Activated CD8-positive, alpha-beta T cell treated with anti-CD3 and anti-CD28 coated beads, Interleukin-2, amount 10 ng/mL, durations not matched to agents 7 days and 5 days (primary cell): ENCODE measurements at places on chromosomes 1 and 21. TPM values are rescaled to one million over a fixed set of nuclear protein-coding genes. Genes with fewer than 3 reads are reported as not detected.
A peak's percentile ranks its signal among the peaks of the same experiment; 100 is the strongest.

GRCh38 chr1:65149351-65150107 lies 1.5 kb downstream of the AK4 start:
- H3K4me3 ChIP-seq: peak overlapping the region; percentile 79
- H3K36me3 ChIP-seq: peaks cover 32% of the 10 kb centered on the region

DNA sequence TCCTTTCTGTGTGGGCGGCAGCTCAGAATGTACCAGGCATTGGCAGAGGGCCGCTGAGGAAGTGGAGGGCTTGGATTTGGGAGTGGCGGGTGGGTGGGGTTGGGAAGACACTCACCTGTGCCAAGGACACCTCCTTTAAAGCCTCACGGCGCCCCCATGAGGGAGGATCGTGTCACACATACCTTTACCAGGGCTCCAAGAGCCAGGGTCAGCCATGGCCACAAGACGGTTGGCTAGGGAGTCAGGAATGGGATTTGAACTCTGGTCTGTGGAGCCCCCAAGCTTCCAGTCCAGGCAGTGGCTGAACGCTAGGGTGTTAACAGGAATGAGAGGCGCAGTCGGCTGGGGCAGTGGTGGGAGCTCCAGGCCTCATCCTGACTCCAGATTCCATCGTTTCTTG lies 4.6 kb downstream of the NBL1 start:
- no peak for DNase-seq
- H3K27ac ChIP-seq: no peak overlapping the region

GRCh38 chr1:46526013-46526690 lies 25.3 kb downstream of the KNCN start:
- H3K27me3 ChIP-seq: peaks cover 18% of the 10 kb centered on the region
- no peaks in the 10 kb centered on the region for H3K36me3 ChIP-seq
- peaks cover 33% of the 10 kb centered on the region for H3K4me1 ChIP-seq
- H3K4me3 ChIP-seq: no peak overlapping the region

IARS2 gene
- total RNA-seq: 57.9 TPM

DNA sequence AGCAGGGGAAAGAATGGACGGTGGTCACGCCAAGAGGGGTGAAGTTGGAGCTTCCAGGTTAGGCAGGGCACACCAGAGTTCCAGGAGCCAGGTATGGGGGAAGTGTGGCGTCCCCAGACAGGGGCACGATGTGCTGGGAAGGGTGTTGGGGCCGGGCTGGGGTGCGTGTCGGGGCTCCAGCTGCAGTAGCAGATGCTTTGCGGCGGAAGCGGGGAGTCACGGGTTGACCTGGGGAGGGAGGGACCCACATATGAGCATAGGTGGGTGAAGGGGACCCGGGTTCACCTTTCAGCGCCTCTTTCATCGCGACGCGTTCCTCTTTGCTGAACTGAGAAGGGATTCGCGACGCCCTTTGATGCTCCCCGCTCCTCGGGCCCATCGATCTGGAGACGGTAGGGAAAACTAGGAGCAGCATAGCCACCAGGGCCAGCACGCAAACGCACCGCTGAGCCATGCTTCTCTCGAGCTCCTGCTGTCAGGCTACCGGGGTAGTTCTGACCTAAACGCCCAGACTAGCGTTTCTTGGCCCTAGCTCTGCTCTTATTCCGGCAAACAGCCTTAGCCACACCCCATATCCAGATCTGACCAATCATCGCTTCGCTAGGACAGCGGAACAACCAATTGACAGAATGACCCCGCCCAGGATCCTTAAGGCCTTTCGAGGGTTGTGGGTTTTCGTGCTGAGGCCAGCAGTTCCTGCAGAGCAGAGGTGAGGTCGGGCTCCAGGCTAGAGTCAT lies at the start of gene PM20D1:
PM20D1 (minus strand) TSS at position 514 of the 737 bp plus-strand sequence; CDS start at position 454, 60 bp downstream.
- peak; percentile 82 for DNase-seq
- peaks cover 13% of the 10 kb centered on the region for H3K4me1 ChIP-seq
- H3K27me3 ChIP-seq: no peaks in the 10 kb centered on the region
- H3K4me3 ChIP-seq: peak within 1 kb of the TSS; percentile 77
- H3K36me3 ChIP-seq: no peaks in the 10 kb centered on the region

- no peak overlapping the region for H3K4me3 ChIP-seq
- no peak for DNase-seq
- H3K36me3 ChIP-seq: no peaks in the 10 kb centered on the region
- H3K4me1 ChIP-seq: no peaks in the 10 kb centered on the region
- peaks cover 5% of the 10 kb centered on the region for H3K27me3 ChIP-seq
Measured at GRCh38 chr1:192789871-192790270, 19.0 kb upstream of the RGS2 start.

DNA sequence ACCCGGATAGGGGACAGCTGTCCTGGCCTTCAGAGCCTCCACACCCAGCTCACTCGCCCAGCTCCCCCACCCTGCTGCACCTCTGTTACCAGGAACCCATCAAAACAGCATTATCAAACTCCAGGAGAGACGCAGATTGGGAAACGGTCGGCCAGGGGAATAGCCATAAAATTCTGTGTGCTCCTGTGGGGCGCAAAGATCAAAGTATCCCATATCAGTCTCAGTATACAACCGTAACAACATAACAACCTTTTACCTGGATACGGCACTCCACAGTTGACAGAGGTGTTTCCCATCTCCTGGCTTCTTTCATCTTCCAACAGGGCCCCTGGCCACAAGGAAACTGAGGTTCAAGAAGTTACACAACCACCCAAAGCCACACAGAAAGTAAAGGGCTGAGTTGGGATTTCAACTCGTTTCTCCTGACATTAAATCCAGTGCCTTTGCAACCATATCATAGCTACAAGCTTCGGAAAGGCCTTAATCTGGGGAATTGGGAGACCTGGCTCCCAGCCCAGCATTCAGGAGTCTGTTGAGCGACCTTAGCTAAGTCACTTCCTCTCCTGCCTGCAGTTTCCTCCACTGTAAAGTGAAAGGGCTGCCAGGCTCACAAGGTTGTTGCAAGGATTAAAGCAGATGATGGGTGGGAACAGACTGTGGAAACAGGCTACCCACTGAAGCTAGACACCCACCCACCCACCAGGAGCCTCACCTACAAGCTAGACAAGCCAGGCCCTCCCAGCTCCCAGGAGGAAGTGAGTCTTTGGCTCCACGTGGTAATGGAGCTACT lies 8.1 kb upstream of the EPHB2 start:
- no peaks in the 10 kb centered on the region for H3K36me3 ChIP-seq
- no peak overlapping the region for H3K4me3 ChIP-seq
- H3K27me3 ChIP-seq: peaks cover 21% of the 10 kb centered on the region
- no peaks in the 10 kb centered on the region for H3K4me1 ChIP-seq
- no peak overlapping the region for H3K27ac ChIP-seq
- no peak for DNase-seq

COL16A1 gene
- not detected for total RNA-seq

GRCh38 chr1:193520472-193520871 lies 334.1 kb upstream of the B3GALT2 start:
- H3K36me3 ChIP-seq: peaks cover 11% of the 10 kb centered on the region
- no peak for DNase-seq

GRCh38 chr1:90381598-90381997 lies 335.5 kb downstream of the BARHL2 start:
- no peak overlapping the region for H3K4me3 ChIP-seq
- H3K4me1 ChIP-seq: no peaks in the 10 kb centered on the region
- H3K36me3 ChIP-seq: no peaks in the 10 kb centered on the region
- DNase-seq: no peak
- H3K27ac ChIP-seq: no peak overlapping the region
- no peaks in the 10 kb centered on the region for H3K27me3 ChIP-seq

KCNE1 gene
- 0.18 TPM for total RNA-seq

PBX1 gene
- total RNA-seq: not detected

- H3K4me3 ChIP-seq: no peak overlapping the region
- no peaks in the 10 kb centered on the region for H3K27me3 ChIP-seq
- no peak overlapping the region for H3K27ac ChIP-seq
- H3K4me1 ChIP-seq: no peaks in the 10 kb centered on the region
Measured at GRCh38 chr1:101043776-101044175, 18.2 kb upstream of the DPH5 start.

CEP85 gene
- total RNA-seq: 49.1 TPM

DNA sequence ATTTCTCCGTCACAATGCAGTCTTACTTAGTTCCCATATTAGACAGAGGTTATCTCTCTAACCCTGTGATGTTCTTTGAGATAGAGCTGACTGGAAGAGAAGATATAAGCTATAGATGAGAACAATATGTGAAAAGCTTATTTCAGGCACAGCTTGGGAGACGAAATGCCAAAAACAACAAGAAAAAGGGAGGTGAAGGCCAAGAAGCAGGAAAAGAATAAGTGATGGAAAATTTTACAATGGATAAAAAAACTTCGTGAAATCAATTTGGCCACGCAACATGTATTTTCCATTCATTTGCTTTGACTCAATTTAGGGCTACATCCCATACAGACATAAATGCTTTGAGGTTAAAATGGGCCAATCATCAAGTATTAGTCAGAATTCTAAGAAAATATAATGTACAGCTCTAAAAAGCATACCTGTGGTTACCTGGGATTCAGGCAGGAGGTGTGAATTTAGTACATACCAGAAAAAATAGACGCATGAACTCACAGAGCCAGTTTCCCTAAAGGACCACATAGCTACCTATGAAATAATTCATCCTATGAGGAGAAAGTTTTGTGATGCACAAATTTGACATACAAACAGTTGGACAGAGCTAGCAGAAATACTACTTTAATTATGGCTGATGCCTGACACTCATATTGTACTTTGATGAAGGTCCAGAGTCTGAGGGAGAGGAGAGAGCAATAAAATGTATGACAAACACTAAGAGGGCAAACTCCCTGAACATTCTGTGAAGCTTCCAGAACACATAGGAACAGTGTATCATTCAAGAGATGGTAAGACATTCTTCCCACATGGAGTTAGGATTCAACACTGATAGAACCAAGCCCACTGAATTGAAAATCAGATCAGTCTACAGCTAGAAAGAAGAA lies 12.1 kb downstream of the RGS1 start:
- H3K27me3 ChIP-seq: peaks cover 13% of the 10 kb centered on the region
- H3K4me1 ChIP-seq: peaks cover 2% of the 10 kb centered on the region

GRCh38 chr1:77282187-77282865 lies 507 bp downstream of the AK5 start:
- H3K36me3 ChIP-seq: no peaks in the 10 kb centered on the region
- H3K4me3 ChIP-seq: peak overlapping the region; percentile 62
- peaks cover 26% of the 10 kb centered on the region for H3K4me1 ChIP-seq

DNA sequence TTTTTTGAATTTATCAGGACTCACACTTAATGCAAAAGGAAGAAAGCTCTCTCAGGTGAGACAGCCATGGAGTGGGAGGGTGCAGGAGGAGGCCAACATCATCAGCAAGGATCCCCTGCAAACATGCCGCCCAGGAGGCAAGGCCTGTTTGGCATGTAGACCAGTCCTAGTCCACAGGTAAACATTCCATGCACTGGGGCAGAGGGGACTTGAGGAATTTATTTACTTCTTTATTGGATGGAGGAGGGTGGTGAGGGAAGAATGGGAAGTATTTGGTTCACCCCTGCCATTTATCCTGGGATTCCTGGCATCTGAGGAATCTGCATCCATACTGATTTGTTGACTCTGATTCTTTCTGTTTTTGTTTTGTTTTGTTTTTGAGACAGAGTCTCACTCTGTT lies 1.5 kb upstream of the UQCRHL start:
- no peak overlapping the region for H3K4me3 ChIP-seq
- H3K27me3 ChIP-seq: peaks cover 2% of the 10 kb centered on the region
- H3K27ac ChIP-seq: no peak overlapping the region
- H3K36me3 ChIP-seq: no peaks in the 10 kb centered on the region
- no peaks in the 10 kb centered on the region for H3K4me1 ChIP-seq

GRCh38 chr1:18535391-18536210 lies 54.9 kb downstream of the KLHDC7A start:
- peaks cover 4% of the 10 kb centered on the region for H3K27me3 ChIP-seq
- H3K4me3 ChIP-seq: no peak overlapping the region
- H3K4me1 ChIP-seq: no peaks in the 10 kb centered on the region
- H3K36me3 ChIP-seq: no peaks in the 10 kb centered on the region
- H3K27ac ChIP-seq: no peak overlapping the region

DNA sequence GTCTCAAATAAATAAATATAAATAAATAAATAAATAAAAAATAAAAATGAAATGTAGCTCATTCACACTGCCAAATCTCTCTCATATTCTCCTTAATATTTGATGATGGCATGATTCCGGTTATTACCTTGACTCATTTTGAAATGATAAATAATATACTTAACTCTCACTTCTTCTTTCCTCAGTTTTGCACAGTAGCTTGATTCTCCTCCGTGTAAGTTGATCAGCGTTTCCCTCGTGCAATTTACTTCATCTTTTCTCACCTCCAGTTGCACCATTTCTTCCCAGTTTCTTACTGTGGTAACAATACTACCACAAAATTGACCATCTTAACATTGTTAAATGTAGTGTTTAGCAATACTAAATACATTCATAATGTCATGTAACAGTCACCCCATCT lies 111.6 kb downstream of the RIPK4 start:
- no peaks in the 10 kb centered on the region for H3K4me1 ChIP-seq
- no peak overlapping the region for H3K27ac ChIP-seq
- no peak for DNase-seq
- no peaks in the 10 kb centered on the region for H3K36me3 ChIP-seq

ODR4 gene
- 12.1 TPM for total RNA-seq

DNA sequence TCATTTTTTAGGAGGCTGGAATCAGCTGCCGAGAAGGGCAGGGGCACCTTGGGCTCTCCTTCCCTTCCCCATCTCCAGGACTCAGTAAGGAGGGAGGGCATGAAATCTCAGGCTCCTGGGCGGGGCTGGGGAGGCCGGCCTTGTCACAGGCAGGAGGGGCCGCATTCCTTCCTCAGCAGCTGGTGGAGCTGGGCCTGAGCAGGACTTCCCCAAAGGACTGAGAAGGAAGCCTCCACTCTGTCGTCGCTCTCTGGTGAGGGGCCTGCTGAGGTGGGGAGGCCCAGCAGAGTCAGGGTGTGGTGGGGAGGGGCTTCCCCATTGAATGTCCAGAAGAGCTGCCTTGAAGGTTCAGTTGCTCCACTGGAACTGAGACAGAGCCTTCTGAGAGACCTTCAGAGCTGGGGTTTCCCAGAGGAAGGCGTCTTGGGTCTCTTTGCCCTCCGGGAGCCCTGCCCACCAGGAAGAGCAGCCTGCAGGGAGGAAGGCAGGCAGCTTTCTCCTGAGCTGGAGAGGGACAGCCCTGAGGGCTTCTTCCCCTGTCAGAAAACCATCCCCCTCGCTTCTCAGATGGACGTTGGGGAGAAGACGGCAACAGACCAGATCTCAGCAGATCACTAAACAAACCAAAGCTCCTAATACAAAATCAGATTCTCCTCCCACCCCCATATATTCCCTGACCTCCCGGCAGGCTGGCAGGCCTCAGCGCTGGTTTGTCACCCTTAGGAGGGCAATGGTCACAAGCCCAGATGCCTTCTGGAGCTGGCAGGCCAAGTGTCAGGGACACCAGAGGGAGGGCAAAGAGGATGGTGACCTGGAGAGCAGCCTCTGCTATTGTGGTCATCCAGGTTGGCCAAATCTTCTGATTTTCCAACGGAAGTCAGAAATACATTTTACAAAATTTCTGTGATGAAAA lies 10.7 kb downstream of the KCNA10 start:
- H3K36me3 ChIP-seq: no peaks in the 10 kb centered on the region
- peaks cover 5% of the 10 kb centered on the region for H3K27me3 ChIP-seq
- no peak overlapping the region for H3K27ac ChIP-seq
- no peaks in the 10 kb centered on the region for H3K4me1 ChIP-seq
- no peak overlapping the region for H3K4me3 ChIP-seq

DNA sequence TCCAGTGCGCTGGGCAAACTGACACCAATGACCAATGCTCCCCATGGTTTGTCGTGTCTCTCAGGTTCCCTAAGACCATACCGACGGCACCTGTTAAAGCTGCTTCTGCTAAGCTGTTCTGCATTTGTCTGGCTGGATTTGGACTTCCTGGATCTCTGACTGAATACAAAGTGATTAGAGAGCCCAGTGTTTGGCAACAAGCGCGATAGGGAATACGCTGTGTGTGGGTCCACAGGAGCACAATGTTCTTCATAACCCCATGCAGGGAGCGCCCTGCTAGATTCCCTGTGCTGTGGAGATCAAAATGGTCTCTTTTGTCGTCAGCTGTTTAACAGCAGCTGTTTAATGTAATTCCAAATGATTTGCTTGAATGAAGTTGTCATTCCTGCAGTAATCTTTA lies 26.0 kb upstream of the ESRRG start:
- H3K4me1 ChIP-seq: no peaks in the 10 kb centered on the region
- no peak overlapping the region for H3K27ac ChIP-seq
- H3K27me3 ChIP-seq: no peaks in the 10 kb centered on the region
- no peak overlapping the region for H3K4me3 ChIP-seq
- no peaks in the 10 kb centered on the region for H3K36me3 ChIP-seq
